ENCODE measurements at places on chromosomes 2 and 18.
A peak's percentile ranks its signal among the peaks of the same experiment; 100 is the strongest.

DNA sequence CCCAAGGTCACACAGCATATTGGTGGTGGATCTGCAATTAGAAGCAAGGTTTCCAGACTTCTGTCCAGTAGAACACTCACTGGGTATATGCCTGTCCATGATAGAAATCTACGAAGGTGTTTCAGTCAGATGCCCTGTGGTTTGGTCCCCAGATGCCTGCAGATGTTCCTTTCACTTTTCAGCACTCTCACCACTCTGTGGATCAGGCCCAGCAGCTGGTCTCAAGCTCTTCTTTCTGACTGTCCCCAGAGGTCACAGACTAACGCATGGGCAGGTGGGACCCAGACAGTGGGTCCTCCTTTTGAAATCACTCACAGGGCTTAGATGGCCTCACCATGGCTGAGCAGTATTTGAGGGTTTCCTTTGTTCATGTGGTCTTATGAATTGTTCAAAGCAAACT, 376.5 kb downstream of the ALK start:
- DNase-seq: no peak

DNA sequence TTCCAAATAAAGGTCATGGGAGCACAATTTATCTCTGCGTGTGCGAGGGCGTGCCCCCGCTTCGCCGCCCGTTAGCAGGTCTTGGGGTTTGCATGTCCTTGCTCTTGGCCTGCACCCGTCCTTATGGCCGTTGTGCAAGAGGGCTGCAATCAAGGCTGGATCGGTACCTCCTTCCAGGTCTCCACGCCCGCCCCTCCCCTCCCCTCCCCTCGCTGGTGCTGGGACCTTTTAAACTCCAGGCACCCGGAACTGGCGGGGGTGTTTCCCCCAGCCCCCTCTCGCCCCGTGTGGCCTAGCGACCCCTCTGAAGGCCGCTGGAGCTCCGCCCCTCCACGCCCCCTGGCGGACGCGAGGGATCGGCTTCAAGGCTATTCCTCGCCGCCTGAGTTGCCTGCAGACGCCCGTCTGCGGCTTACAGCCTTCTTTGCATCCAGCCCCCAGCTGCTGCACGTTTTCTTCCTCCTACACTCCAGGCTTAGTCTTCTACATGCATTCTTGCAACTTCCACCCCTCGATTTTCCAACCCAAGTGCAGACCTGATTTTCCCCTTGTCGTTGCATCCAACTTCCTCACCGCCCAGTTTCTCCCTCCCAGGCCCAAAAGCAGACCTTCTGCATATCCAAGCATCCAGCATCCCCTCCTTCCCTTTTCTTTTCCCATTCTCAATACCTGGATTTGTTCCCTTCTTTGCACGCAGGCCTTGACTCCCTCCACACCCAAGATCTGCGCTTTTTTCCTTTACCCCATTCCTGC, 577 bp downstream of the IDH1 start:
- peak; percentile 80 for DNase-seq

- no peak for DNase-seq
These were observed 248.2 kb upstream of the RBMS1 start for GRCh38 chr2:160741815-160742214.

- DNase-seq: no peak
These were observed 89.1 kb upstream of the ID2 start for GRCh38 chr2:8592736-8593135.

Data from suppressor macrophage (primary cell).